SHP77 (cell line): ENCODE measurements at places on chromosomes 2 and 18.
A peak's percentile ranks its signal among the peaks of the same experiment; 100 is the strongest.

DNA sequence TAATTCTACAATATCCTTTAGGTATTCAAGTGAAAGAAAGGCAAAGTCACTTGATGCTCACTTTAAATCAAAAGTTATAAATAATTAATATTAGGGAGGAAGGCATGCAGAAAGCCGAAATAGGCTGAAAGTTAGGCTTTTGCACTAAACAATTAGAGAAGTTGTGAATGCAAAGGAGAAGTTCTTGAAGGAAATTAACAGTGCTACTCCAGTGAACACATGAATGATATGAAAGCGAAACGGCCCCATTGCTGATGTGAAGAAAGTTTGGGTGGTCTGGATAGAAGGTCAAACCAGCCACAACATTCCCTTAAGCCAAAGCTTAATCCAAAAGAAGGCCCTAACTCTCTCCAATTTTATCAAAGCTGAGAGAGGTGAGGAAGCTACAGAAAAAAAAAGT is 103.1 kb upstream of the CXCR4 start:
- DNase-seq = no peak

DNA sequence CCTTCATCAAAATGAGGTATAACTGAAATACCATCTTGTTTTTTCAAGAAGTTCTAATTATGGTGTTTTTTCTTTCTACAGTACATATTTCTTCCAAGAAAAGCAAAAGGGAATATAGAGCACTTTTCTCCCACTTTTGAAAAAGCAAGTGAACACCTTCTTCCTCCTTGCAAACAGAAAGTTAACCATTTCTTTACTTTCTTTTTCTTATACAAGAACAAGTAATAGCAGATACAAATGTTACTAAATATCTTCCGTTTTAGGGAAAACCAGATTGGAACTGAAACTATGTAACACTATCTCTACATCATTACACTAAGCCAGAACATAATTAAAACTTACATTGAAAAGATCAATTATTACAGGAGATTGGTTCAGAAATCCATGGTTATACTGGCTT is 44.0 kb downstream of the COBLL1 start:
- no peak for DNase-seq

DNA sequence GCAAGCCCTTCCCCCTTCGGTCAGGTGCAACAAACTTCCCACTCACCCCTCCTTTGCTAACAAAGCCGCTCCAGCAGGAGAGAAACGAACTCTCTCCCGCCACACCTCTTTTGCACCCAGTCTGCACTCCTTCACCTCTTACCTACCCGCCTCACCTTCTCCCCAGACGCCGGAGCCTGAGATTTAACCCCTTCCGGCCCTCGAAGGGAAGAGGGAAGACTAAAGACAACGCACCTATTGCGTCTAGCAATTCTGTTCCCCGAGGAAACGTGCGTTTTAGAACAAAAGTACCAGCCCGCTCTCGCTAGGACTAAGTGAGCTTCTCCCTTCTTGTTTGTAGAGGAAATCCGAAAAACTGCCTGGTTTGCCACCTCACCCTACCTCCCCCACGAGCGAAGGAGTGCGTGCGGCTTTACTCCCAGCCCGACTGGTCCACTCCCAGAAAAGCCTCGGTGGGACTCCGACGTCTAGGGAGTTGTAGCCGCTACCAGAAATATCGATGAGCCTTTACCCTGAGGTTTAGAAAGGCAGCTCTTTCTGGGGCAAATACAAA is 441 bp upstream of the PEX13 start:
- peak; percentile 91 for DNase-seq

GRCh38 chr2:104871649-104871971 is 17.7 kb downstream of the POU3F3 start:
- DNase-seq = no peak

DNA sequence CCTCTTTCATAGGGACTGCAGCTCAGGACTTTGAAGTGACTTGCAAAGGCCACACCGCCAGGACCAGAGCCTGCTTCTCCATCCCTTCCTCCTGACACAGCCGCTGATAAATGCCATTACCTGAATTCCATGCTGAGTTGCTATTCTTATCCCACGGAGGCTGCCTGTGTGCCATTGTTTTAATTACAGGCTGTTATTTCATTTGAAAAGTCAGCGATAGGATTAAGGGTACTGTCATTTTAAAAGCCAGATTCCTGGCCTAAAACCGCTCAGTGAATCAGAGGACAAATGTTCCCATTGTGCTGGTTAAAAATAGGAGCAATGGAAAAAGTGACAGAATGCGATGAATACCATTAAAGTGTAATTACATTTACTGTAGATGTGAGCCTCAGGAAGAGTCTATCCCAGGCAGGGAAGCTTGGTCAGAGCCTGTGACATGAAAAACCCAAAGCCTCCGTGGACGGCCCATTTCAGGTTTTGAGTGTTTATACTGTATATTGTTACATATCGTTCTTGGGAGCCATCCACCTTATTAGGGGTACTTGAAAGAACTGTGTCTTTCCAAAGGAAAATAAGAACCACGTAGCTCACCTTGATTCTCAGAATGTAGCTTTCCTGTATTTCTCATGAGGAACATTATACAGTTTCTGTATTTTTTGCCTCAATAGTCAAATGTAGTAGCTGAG is 41.3 kb downstream of the PDCL3 start:
- DNase-seq = no peak

DNA sequence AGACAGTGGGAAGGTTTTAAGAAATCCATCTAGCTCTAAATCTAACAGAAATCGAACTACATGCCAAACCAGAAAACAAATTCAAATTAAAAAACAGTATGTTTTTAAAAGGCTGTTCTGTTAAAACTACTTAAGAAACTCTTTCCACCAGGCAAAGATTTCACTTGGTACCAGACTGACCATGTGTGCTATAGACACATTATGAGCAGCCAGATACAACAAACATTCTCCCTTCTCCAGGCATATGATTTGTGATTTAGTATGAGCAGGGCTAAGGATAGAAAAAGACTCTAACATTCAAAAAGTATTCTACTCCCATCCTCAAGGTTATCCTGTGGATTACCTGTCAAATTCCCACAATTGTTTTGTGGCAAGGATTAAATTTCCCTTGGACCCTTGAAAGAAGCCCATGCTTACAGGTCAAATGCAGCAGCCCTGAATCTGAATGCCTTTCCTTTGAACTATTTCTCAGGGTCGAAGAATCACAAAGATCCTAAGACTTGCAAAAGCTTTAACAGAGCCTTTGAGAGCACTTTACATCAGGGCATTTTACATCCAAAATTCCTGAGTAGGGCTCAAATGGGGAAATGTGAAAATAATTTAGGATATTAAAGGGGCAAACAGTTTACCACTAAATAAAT is 42.5 kb upstream of the TTC32 start:
- no peak for DNase-seq

DNA sequence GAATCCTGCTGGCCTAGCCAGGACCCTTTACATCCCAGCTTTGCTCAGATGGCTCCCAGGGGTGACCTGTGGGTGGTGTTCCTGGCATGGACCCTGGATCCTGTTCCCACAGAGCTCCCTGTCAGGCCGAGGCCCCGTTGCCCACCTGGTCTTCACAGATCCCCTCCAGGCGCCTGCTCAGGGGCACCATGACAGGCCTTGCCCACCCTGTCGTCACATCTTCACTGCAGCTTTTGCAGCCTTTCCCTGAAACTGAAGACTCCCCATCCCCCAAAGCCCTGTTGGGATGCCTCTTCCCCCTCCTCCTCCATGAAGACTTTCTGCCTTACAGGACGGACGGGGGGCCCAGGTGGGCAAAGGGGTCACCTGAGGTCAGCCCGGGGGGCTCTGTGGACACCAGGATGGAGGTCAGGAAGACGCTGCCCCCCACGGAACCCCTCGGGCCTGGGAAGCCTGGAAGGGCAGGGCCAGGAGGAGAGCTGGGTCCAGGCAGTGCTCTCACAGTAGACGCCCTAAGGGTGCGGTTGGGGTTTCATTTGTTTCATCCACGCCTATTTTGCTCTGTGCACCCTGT is 13.0 kb upstream of the KIF1A start:
- no peak for DNase-seq

DNA sequence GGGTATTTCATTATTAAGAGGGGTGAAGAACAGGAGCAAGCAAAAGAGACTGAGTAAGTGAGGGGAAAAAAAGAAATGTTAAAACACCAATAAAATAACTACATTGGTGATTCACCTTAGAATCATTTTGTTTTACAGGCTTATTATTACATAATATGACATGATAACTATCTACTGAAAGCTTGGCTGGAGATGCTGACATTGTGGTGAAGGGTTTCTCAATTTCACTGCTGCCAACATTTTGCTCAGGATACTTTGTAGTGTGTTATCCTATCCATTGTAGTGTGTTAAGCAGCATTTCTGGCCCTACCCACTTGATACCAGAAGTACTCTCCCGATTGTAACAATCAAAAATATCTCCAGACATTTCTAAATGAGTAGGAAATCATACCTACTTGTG is 1564.6 kb upstream of the NXPH2 start:
- DNase-seq = no peak

GRCh38 chr18:63213331-63213900 is 106.2 kb downstream of the BCL2 start:
- DNase-seq = no peak

- DNase-seq = no peak
Measured at GRCh38 chr2:111178730-111179405, 58.2 kb downstream of the BCL2L11 start.

DNA sequence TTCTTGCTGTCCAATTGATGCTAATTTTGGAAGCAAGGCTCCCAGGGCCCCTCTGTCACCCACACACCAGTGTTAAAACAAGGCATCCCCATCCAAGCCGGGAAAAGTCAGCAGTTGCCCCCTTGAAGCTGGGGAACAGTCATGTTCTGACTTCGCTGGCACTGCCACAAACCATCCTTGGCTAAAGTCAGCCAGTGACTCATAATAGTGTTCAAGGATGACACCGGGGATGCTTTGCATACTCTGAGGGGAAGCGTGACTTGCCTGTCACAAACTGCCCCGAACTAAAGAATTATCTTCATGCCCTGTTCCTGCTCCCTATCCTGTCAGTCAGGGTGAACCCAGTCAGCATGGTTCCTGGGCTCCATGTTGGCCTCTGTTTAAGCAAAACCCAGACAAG is 37.0 kb downstream of the TGFA start:
- DNase-seq = no peak

- DNase-seq = no peak
Measured at GRCh38 chr18:49305688-49306336, 154.6 kb downstream of the DYM start.

- no peak for DNase-seq
Measured at GRCh38 chr2:40265602-40266001, 186.3 kb downstream of the SLC8A1 start.

DNA sequence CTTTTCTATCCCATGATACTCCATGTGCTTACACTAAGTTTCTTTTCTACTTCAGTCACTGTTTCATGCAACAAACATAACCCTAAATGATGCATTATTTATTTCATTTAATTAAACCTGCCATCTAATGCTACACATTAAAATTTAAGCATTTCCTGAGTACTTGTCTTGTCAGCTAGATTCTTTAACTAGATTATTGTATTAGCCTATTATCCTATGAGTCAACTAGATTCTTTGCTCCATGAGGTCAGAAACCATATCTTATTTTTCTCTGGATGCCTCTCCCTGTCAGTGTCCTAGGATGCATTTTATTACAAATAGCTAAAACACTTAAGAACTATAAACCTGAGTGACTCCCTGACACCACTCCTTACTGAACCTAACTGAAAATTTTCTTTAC is 652.4 kb downstream of the SLC4A3 start:
- DNase-seq = no peak

DNA sequence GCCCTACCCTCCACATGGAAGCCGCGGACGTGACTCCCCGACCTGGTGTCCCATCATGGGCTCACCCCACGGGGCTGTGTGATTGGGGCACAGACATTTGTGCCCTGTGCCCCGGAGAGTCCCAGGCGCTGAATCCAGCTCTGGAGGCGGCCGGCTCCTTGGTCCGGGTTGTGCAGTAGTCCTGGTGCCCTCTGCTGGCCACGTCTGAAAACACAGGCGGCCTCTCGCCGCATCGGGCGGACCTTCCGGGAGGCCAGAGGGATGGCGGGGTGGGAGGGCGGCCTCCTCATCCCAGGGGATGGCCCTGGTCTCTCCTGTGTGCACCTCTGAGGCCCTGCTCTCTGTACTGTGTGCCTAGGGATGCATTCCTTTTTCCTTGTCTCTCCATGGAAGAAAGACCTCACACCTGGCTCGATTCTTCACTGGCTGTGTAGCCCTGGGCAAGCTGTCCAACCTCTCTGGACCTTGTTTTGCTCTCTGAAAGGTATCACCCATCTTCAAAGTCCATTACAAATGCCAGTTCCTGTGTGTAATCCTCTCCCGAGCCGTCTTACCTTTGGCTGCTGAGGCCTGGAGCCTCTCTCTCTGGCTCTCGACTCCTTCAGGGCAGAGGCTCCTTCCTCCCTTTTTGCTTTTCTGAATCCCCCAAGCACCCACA is 27.6 kb downstream of the CELF4 start:
- no peak for DNase-seq

GRCh38 chr2:101119431-101119830 is 31.8 kb downstream of the TBC1D8 start:
- no peak for DNase-seq

GRCh38 chr2:241606186-241606585 is 30.8 kb downstream of the THAP4 start:
- no peak for DNase-seq

DNA sequence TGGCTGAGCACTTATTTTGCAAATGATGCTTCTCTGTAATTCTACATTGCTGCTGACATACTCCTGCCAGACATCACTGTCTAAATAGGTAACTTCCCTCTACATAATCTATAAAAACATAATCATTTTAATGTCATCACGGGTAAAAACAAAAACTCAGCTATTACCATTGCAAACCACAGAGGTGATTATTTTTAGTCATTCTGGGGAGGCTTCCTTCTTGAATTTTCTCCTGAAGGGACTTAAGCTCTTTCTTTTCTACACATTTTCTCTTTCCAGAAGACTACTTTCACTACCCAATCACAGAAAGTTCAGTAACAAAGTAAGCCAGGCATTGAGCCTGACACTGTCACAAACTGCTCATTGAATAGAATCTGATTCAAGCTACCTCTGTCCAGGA is 40.4 kb upstream of the NFU1 start:
- DNase-seq = no peak

GRCh38 chr18:7038330-7038851 is 79.2 kb downstream of the LAMA1 start:
- DNase-seq = peak; percentile 39

DNA sequence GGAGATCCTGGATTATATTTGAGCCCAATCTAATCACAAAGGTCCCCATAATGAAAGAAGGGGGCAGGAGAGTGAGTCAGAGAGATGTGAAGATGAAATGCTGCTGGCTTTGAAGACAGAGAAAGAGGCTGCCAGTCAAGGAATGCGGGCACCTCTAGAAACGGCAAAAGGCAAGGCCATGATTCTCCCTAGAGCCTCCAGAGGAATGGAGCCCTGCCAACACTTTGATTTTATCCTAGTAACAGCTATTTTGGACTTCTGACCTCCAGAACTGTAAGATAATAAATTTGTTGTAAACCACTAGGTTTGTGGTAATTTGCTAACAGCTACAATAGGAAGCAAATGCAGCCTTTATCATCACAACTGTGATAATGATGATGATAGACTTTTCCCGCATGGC is 32.9 kb downstream of the LBH start:
- no peak for DNase-seq
